ENCODE measurements at places on chromosomes 2 and 18. TPM values are rescaled to one million over a fixed set of nuclear protein-coding genes. Genes with fewer than 3 reads are reported as not detected.

REG3A gene
- not detected for total RNA-seq

RUFY4 gene
- total RNA-seq = not detected

CCT4 gene
- 143 TPM for total RNA-seq

ALKAL2 gene
- not detected for total RNA-seq

CD207 gene
- total RNA-seq = not detected

ASPRV1 gene
- 0.46 TPM for total RNA-seq

MATN3 gene
- total RNA-seq = 3.4 TPM

CCDC141 gene
- 0.53 TPM for total RNA-seq

ARHGAP25 gene
- 0.10 TPM for total RNA-seq

ANKRD53 gene
- total RNA-seq = 0.30 TPM

PHOSPHO2 gene
- total RNA-seq = 1.6 TPM

CIDEA gene
- total RNA-seq = 0.13 TPM

GRHL1 gene
- 0.33 TPM for total RNA-seq

EGR4 gene
- total RNA-seq = not detected

CHRND gene
- not detected for total RNA-seq

IL36B gene
- total RNA-seq = not detected

NDUFB3 gene
- 48.2 TPM for total RNA-seq

PCARE gene
- total RNA-seq = not detected

SPEG gene
- 87.2 TPM for total RNA-seq

CENPA gene
- total RNA-seq = 2.7 TPM

DSG4 gene
- total RNA-seq = not detected

PLEK gene
- 0.07 TPM for total RNA-seq

FAM98A gene
- total RNA-seq = 65.1 TPM

IL1R1 gene
- total RNA-seq = 109 TPM

TTR gene
- total RNA-seq = not detected

KLF11 gene
- 5.3 TPM for total RNA-seq

KCNG3 gene
- not detected for total RNA-seq

UPP2 gene
- total RNA-seq = not detected

MREG gene
- 2.8 TPM for total RNA-seq

CRYGD gene
- total RNA-seq = not detected

PXDN gene
- 430 TPM for total RNA-seq

PRKAG3 gene
- total RNA-seq = 0.52 TPM
